ENCODE measurements at places on chromosomes 12 and 14.
A peak's percentile ranks its signal among the peaks of the same experiment; 100 is the strongest.

GRCh38 chr12:104297477-104298113, 5.9 kb upstream of the EID3 start:
- DNase-seq, result no peak

DNA sequence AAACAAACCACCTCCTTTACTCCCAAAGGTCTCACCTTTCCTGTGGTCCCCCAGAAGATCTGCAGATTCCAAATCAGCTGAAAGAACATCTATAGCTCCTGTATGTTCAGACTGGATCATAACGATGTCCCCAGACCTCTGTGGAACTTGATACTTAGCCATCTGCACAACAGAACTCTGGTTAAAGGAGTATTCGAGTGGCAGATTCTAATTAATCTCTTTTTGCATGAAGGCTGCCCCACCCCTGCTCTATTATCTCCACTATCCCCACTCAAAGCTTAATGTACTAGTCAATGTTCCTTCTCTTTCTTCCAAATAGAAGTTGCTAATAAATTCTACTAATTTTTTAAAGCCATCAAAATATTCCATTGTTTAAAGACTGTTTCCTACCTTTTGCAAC, 22.8 kb downstream of the GSTZ1 start:
- no peak for DNase-seq

DNA sequence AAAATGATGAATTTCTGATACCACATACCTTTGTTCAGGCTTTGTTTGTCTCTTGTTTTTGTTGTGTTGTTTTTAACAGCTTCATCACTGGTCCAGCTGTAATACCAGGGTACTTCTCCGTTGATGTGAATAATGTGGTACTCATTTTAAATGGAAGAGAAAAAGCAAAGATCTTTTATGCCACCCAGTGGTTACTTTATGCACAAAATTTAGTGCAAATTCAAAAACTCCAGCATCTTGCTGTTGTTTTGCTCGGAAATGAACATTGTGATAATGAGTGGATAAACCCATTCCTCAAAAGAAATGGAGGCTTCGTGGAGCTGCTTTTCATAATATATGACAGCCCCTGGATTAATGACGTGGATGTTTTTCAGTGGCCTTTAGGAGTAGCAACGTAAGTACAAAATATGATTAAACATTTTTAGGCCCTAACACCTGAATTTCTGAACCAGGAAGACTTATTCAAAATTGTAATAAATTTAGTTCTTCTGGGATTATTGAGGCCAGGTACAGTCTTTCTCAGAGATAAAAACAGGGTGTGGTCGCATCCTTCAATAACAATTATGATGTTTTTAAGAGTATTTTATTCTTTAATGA, 22.4 kb downstream of the RXYLT1 start:
- DNase-seq, result no peak

- DNase-seq, result no peak
These were observed 72.2 kb downstream of the TMEM132C start for GRCh38 chr12:128339126-128339520.

GRCh38 chr12:48671231-48671856, 10.7 kb downstream of the KANSL2 start:
- DNase-seq, result no peak

- DNase-seq, result peak; percentile 19
These were observed 80.9 kb downstream of the SLC41A2 start for GRCh38 chr12:104877103-104877705.

DNA sequence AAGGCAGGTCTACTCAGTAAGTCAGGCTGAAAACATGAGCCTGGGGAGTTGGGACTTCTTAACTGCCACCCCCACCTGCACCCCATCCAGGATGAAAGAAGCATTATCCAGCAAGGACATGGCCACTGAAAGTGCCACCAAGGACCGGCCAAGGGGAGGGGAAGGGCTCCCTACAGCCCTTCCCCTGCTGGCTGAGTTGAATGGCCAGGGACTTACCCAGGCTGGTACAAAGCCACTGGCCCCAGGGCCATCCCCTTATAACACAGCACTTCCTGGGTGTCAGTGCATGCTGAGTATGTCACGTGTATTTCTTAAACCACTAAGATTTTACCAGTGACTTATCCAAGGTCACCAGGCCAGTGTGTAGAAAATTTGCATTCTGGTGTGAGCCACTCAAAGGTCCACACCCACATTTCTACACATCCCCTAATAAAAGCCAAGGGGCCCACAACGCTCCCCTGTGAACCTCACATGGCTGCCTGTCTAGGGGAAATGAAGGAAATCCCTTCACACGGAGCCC, 29.3 kb upstream of the ZFP36L1 start:
- DNase-seq, result no peak

DNA sequence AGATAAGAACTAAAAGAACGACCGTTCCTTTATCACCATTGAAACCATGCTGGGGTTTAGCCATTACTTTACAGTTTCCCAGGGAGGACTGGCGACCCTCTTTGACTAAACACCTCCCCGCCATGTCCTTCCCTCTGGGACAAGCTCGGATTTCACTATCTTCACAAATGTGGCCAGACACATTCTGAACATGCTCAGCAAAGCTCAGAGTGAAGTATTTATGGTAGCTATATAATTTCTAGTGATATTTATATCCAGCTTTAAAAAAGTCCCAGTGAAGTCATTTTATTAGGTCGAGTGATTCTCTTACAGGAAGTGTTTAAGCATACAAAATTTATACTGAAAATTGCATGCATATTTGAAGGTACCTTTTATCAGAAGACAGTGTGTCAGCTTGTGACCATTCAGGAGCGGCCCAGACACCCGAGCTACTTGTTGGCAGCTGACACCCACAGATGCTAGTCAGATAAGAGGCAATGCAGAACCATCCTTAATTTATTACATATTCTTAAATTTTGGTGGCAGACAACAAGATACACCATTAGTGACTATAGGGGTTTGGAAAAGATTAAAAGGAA, 36.8 kb downstream of the NIN start:
- DNase-seq, result no peak

DNA sequence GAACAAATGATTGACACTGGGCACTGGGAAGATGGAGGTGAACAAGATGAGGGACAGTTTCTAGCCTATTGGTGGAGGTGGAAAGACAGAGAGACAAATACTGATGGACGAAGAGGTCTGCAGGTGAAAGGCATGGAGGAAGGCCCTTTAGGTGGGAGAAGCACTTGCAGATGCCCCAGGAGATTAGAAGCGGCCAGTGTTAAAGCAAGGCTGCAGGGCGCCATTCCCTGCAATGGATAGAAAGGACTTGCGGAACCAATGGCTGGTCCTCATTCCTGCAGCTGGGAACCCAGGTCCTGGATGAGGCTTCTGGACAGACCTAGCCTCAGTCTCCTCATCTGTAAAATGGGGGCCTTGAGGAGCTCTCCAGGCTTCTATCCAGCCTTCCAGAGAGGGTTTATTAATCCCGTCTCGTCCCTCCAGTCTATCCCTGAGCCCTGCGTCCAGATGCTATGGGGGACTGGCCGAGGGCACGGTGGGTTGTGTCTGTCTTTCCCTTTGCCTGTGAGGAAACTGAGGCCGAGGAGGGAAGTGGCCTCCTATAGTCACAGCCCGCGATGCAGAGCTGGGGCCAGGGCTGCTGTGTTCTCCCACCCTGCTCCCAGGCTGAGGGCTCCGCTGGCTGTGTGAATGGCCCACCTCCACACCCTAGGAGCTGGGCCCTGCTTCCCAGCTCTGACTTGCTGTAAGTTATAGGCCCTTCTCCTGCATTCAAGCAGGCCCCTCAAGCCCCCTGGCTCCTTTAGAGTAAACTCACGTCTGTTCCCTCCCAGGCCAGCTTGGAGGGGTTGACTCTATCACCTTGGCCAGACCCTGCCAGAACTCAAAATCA, 33.0 kb downstream of the CYP46A1 start:
- no peak for DNase-seq

DNA sequence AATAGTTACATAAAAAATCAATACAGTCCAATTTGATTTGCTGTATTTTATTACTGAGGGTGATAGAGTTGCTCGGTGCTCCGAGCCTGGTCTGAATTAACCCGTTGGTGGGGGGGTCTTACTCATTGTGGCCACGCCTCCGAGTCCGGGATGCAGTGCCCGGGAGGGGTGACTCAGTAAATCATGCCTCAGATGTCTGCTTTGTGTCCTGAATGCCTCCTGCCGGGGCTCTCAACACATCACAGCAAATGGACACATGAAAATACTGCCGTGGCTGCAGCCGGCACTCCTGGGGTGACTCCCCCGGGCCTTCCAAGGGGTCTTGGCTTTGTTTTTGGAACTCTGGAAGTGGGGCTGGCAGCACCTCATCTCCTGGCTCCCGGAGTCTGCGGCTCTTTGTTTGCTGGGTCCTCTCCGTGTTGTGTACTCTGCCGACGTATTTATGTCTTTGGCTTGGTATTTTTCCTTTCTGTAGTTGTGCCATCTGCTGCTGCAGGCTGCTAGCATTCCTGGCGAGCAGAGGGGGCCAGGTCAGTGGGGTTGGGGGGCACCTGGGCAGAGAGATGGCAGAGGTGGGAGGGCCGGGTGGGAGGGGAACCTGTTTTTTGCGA, 129.0 kb downstream of the AACS start:
- DNase-seq, result no peak

DNA sequence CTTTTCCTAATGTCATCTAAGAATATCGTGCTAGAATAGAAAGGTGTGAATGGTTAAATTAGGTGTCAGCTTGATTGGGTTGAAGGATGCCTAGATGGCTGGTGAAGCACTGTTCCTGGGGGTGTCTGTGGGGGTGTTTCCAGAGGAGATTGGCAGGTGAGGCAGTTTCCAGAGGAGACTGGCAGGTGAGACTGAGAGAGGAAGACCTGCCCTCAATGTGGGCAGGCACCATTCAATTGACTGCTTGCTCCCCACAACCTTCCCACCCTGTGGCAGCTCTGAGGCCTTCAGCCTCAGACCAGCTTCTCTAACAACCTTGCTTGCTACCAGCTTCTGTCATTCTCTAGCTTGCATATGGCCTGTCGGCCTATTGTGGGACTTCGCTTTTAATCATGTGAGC, 9.2 kb downstream of the RNASE9 start:
- no peak for DNase-seq

GRCh38 chr12:47419497-47419896, 286.3 kb downstream of the RPAP3 start:
- no peak for DNase-seq

DNA sequence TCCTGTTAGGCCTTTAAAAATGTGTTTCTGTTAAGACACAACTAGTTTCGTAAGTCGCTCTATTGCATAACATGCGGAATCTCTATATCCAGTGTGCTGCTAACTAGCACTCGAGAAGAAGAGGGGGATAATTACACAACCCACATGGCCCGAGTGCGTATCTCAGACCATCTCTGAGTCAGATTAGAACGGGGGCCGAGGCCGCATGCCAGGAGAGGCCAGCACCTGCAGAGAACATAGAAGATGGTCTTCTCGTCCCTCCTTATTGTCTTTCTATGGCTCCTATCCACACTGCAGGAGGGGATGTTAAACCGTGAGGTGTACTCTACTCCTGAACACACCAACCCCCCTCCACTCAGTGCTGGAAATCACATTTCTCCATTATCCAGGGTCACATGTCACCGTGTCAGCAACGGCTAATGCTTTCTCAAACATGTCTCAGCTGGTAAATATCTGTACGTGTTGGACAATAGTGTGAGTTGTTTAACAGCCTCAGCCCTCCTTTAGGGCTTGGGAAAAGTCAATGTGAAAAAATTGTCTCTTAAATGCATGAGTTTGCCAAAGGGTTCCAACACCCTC, 56.3 kb downstream of the CCDC88C start:
- peak; percentile 64 for DNase-seq

DNA sequence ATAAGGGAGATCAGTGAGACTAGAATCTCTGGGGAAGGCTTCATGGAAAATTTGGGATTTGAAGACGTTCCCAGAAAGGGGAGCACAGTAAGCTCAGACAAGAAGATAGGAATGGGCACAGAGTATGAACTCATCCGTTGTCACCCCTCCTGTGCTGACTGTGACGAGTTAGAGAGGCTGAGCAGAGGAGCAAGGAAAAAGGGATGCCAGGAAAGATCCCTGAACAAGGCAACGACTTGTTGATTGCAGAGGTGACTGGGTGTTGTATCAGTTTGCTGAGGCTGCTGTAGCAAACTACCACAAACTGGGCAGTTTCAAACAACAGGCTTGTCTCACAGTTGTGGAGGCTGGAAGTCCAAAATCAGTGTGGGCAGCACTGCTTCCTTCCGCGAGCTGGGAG, 5.9 kb upstream of the GPD1 start:
- DNase-seq, result no peak

DNA sequence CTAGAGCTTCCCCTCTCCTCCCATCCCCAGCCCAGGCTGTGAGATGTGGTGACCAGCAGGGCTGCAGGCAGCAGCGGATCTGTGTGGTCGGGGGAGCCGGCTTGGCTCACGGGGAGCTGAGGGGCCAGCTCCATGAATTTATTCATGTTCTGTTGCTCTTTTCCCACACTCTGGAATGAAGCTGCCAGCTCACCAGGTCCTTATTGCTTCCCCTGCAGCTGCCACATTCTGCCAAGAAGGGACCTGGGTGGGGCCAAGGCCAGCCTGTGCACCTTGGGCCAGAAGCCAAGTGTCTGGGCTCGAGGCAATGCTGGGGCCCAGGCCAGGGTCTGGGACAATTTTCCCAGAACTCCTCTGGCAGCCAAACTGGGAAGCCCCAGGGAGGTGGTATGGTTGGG, 2.5 kb upstream of the C1QL4 start:
- DNase-seq, result no peak

DNA sequence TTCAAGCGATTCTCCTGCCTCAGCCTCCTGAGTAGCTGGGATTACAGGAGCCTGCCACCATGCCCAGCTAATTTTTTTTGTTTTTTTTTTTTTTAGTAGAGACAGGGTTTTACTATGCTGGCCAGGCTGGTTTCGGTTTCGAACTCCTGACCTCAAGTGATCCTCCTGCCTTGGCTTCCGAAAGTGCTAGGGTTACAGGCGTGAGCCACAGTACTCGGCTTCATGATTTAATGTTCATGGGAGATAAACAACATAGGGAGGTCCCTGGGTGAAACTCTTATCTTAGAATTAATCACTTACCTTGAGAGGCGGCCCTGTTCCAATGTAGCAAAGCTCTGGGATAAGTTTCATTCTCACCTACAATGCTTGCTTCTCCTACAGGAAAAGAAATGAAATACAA, 48.3 kb downstream of the SEL1L start:
- no peak for DNase-seq

DNA sequence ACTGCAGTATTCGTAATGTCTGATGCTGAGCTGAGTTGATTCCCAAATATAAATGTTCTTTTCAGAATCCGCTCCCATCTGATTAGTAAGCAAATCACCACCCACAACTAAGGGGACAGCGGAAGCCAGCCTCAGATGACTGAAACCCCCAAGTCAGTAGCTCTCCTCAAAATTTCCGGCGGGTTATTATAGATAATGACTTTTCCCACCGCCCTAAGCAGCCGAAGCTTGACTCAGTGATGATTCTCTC, 469 bp upstream of the LRFN5 start:
- DNase-seq, result no peak
